ENCODE measurements at places on chromosomes 1 and 21. TPM values are rescaled to one million over a fixed set of nuclear protein-coding genes. Genes with fewer than 3 reads are reported as not detected.
A peak's percentile ranks its signal among the peaks of the same experiment; 100 is the strongest.

NID1 gene
- total RNA-seq = 32.5 TPM

FAM131C gene
- 2.6 TPM for total RNA-seq

CELA2B gene
- not detected for total RNA-seq

FAM163A gene
- 0.11 TPM for total RNA-seq

TRPM2 gene
- total RNA-seq = not detected

PALMD gene
- not detected for total RNA-seq

HLX gene
- total RNA-seq = not detected

B4GALT2 gene
- 23.7 TPM for total RNA-seq

- DNase-seq = peak; percentile 17
Measured at GRCh38 chr21:26881504-26882228, 36.5 kb upstream of the ADAMTS1 start.

DNA sequence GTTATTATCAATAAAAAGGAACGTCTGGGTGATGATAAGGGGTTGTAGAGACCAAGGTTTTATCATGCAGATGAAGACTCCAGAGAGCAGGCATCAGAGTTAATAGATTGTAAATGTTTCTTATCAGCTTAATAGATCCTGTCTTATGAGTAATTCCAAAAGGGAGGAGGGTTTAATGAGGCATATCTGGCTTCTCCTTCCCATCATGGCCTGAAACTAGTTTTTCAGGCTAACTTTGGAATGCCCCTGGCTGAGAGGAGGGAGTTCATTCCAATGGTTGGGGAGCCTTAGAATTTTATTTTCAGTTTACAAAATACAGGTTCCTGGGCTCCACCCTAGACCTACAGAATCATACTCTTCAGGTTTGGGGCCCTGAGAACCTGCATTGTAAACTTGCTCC is 13.5 kb downstream of the PLA2G2D start:
- DNase-seq = no peak

DNA sequence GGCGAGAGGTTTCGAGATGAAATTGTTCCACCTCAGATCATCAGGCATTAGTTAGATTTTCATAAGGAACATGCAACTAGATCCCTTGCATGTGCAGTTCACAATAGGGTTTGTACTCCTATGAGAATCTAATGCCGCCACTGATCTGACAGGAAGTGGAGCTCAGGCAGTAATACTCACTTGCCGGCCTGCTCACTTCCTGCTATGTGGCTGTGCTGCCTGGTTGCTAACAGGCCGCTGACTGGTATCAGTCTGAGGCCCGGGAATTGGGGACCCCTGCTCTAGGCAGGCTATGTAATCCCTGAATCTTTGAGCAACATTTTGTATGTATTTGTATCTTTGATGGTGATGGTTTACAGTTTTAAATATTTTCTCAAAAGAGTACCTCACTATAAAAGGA is 32.5 kb downstream of the XKR8 start:
- DNase-seq = no peak

GRCh38 chr1:78420181-78420580 is 70.6 kb upstream of the PTGFR start:
- DNase-seq = no peak

- DNase-seq = no peak
Measured at GRCh38 chr1:20087668-20088067, 17.7 kb downstream of the PLA2G5 start.

DNA sequence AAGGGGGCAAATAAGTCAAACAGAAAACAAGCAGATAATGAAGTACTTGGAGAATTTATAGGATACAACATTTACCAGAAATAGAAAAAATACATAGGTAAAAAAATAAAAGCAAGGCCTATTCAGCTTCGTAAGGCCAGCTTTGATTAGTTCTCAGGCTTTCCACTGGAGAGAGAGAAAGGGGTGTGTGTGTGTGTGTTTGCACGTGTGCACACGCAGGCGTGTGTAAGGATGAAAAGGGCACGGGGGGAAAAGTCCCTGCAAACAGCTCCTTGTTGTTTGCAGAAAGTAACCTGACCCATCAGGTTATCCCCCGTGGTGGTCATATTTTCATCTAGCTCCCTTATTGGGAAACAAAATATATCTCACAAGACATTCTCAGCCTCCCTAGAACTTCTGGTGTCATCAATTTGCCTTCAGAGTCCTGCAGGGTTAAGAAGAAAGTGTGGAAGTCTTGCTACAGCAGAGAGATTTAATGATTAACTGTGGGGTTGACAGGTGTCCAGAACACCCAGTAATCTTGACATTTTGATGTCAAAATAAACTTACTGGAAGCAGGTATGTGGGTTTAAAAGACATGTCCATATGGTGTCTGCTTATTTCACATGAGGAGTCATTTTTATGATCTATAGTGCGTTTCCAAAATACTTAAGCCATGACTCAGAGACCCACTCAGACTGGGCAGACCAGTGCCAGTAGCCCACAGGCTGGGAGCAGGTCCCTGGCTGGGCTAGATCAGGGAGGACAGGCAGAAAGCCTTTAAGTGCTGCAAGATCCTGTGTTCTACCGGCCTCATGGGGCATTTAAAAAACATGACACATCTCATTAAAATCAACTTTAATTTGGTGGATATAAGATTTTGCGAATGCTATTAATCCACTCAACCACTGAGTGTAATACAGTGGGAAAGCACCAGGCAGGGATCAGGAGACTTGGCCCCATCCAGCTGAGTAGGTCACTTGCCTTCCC is 487.6 kb upstream of the CAMK1G start:
- no peak for DNase-seq

DNA sequence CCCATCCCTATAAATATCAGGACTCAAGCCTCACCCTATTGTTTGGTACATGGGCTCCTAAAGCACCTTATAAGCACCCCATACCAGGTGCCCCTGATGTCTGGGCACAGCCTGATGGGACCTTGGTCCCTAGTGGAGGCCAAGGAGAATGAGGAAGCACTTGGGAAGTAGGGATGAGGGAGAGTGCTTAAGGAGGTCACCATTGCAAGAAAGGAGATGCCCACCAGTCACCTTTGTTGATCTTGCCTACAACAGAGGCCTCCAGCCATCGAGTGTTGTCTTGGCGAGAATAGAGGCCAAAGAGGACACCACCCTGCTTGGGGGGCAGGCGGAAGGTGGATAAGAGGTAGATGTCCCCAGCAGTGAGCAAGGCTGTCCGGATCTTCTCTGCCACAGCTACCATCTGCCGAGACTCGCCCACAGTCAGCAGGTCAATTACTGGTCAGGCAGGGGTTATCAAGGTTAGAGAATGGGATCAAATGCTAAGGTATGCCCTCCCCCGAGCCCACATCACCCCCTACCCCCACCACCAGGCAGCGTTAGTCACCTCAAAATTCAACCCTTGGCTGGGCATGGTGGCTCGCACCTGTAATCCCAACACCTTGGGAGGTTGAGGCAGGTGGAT is 1.6 kb downstream of the THBS3 start:
- no peak for DNase-seq

GRCh38 chr1:116434849-116435248 is 61.8 kb downstream of the ATP1A1 start:
- DNase-seq = no peak

GRCh38 chr1:171597203-171597602 is 24.8 kb upstream of the MYOCOS start:
- DNase-seq = no peak

DNA sequence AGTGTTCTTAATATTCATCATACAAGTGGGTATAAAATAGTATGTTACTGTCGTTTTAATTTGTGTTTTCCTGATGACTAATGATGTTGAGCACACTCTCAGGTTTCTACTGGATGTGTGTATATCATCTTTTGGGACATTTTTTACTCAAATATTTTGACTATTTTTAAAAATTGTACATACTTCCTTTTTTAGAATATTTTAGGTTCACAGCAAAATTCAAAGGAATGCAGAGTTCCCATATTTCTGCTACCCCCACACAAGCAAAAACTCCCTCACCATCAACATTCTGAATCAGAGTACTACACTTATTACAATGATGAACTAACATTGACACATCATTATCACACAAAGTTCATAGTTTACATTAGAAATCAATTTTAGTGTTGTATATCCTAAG is 114.5 kb downstream of the DPYD start:
- DNase-seq = no peak

- no peak for DNase-seq
Measured at GRCh38 chr21:29163341-29164115, 33.1 kb downstream of the MAP3K7CL start.

- peak; percentile 82 for DNase-seq
Measured at GRCh38 chr1:80509965-80510522, 1290.7 kb upstream of the ADGRL2 start.

- DNase-seq = no peak
Measured at GRCh38 chr1:70487459-70487815, 76.4 kb downstream of the CTH start.

GRCh38 chr1:117059334-117059677 is 820 bp upstream of the TTF2 start:
- DNase-seq = no peak

DNA sequence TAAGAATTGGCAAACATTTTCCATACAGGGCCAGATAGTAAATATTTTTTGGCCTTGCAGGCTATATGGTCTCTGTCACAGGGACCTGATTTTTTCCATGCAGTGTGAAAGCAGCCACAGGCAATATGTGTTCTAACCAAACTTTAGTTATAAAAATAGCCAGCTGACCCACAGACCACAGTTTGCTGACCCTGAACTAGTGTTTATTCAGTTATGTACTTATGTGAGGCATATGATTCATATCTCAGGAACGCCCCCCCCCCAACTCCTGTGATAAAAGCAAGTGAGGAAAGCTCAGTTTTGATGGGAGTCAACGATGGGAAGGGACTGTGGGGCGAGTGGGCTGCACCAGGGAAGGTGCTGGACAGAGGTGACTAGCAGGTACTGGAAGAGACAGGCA is 80.1 kb downstream of the HMGB4 start:
- DNase-seq = no peak

DNA sequence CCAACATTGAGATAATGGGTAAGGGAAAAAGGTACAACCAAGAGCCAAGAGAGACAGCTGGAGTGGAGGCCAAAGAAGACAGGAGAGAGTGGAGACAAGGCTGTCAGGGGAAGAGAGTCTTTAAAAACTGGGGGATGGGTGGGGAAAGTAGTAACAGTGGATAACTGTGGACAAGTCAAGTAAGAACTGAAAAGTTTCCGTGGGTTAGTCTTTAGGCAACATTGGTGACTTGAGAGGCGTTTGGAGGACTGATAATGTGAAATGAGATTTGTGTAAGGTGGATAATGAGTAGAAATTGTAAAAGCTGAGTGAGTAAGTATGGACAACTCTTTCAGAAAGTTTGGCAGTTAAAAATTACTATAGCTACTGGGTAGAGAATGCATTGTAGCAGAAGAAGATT is 10.4 kb downstream of the PPP2R5A start:
- DNase-seq = no peak

GRCh38 chr1:172185211-172185610 is 235.3 kb upstream of the C1orf105 start:
- DNase-seq = no peak

Measured in neural progenitor cell (in vitro differentiated cells).